Stimulated activated CD4-positive, alpha-beta T cell treated with anti-CD3 and anti-CD28 coated beads, Interleukin-15, amount 100 ng/mL, for 1 hour (primary cell): ENCODE measurements at places on chromosomes 3 and 15.

DNA sequence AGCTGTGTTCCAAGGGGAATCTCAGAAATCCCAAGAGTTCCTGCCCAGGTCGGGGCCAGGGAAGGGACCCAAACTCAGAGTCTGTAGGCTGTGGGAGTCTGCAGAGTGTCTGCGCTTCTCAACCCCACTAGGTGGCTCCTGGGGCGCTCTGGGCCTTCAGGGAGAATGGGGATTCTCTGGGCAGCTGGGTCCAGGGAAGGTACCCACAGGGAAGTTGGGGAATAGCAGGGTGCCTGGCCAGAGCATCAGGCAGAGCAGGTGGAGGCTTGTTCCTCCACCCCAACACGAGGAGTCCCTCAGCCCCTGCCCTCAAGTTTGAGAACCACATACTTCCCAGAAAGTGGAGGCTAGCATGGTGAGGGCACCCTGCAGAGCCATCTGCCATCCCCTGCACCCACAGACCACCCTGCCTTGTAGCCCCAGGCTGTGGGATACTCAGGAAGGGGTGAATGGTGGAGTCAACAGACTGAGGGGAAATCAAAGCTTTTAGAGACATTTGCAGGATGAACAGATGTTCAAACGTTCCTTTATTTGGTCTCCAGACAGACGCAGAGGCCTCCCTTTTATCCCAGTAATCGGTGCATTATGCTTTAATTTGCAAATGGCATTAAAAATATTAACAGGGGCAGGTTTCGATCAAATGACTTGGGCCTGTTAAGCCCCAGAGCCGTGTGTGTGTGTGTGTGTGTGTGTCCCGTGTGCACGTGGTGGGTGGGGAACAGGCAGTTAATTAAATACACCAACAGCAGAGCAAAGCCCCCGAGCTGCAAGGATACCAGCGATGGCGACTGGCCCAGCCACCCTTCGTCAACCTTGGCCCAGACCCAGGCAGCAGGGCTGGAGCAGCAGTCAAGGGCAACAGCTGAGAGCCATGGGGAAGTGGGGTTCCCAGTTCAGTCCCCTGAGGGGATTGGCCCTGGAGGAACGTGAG, 57.7 kb downstream of the DNAJB8 start:
- DNase-seq, result no peak

GRCh38 chr15:42891569-42891968, 29.0 kb downstream of the TTBK2 start:
- no peak for DNase-seq

DNA sequence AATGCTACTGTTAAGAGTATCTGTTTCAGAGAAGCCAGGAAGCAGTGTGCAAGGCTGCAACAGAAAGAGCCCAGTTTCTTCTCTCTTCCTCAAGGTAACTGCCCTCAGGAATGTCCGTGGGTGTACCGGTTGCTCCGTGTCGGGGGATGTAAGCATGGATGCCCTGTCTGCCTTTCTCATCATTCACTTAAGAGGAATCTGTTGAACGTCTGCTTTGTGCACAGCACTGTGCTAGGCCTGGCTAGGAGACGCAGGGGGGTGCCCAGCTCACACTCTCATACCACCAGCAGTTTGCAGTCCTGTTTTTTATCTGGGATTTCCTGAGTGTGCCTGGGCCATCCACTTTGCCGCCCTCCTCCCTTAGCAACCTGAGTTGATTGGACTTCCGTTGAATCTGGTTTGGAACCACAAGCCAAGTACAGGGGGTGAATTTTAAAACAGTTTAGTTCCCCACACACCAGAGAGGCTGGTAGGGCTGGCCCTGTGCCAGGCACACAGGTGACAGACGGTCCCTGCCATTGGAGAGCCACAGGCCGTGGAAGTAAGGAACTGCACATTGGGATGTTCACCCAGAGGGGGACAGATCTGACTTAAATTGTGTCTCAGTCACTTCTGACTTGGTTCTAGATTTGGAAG, 11.2 kb downstream of the BOC start:
- DNase-seq, result no peak

DNA sequence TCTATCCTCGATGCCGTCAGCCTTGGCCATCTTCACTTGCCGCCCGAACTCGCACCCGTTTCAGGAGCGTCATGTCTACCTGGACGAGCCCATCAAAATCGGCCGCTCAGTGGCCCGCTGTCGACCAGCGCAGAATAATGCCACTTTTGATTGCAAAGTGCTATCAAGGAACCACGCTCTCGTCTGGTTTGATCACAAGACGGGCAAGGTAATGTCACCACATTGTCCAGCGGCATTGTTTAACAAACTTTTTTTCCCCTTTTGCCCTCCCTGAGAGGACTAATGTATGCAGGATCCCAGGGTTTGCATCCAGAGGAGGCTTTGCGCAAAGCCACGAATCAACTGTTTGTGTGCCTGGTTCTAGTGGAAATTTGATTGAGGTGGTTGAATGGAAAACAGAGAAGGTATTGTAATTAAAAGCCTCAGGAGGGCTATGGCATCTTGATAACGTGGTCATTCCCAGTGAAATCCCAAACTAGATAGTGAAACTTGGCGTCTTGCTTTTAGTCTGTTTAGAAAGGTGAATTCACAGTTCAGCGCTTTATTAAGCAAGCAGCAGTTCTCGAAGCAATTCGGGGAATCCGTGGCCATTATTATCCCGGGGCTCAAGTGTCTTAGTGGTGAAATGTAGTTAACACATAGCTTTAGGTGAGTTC, 1.7 kb downstream of the SLMAP start:
- no peak for DNase-seq
